ENCODE measurements at places on chromosomes 5 and 9.

DNA sequence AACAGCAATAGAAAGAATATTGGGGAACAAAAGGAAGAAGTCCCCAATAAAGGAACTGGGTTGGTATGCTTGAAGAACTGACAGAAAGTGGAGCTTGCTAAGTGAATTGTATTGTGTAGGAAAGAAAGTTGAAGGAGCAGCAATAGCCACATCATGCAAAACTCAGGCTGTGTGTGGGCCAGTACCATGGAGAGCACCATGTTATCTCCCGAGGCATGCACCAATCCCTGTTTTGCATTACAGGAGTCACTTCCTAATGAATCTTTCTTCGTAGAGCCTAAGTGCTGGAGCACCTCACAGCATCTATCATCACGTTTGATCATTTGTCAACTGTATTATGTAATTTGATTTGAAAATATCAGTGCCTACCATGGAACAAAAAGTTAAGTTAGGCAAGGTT, 137.7 kb upstream of the NMUR2 start:
- no peak for DNase-seq

- DNase-seq, result peak; percentile 22
Measured at GRCh38 chr5:122515709-122516431, 203.8 kb downstream of the SNCAIP start.

GRCh38 chr5:93995126-93995621, 253.8 kb upstream of the POU5F2 start:
- DNase-seq, result peak; percentile 15

GRCh38 chr5:7682379-7682778, 168.6 kb downstream of the CFAP90 start:
- no peak for DNase-seq

DNA sequence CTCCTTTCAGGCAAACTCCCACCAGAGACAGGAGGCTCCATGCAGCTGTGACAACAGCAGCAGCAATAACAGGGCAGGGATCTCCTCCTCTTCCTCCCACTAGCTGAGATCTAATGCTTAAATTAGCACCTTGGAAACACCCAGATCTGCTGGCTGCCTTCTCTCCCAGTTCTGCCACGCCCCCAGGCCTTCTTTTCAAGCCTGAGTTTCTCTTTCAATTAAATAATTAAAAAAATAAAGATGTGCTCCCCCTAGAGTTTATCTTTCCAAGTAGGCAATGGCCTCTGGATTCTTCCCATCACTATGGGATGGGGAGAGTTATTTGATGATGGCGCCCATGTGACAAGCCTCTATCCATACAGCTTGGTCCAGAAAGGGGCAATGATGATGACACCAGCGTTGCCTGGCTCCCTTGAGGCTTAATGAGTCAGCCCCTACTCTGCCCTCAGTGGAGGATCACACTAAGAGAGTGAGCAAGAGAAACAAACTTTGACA, 3.8 kb downstream of the FAM219A start:
- no peak for DNase-seq

DNA sequence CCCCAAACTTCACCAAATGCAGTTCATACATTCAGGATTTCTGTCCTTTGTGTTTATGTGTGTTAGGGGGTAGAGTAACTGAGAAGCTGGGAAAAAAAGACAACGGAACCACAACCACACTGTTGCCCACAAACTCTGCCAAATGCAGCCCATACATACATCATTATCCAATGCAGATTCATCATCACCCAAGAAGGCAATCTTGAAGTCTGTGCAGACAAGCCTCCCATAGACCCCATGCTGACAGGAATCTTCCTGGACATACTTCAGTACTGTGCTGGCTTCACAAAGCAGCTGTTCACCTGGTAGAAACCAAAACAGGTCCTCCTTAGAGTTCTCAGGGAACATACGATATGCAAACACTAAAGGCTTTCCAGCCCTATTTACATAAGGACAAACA, 38.9 kb downstream of the MTMR12 start:
- no peak for DNase-seq

GRCh38 chr5:150321211-150321610, 18.5 kb upstream of the ARSI start:
- DNase-seq, result no peak

DNA sequence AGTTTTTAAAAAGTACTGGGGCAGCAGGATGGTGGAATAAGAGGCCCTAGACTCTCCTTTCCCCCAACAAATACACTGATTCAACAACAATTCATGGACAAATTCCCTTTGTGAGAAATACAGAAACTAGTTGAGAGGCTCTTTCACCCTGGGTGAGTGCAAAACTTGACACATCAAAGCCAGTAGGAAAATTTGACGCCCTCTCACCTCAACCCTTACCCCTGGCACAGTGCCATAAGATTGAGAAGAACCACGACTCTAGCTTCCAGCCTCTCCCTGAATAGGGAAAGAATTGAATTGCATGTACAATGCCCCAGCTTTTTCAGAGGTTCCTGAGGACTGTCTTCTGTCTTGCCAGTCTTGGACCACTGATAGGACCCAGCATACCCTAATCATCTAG, 12.3 kb downstream of the KIF4B start:
- DNase-seq, result no peak

DNA sequence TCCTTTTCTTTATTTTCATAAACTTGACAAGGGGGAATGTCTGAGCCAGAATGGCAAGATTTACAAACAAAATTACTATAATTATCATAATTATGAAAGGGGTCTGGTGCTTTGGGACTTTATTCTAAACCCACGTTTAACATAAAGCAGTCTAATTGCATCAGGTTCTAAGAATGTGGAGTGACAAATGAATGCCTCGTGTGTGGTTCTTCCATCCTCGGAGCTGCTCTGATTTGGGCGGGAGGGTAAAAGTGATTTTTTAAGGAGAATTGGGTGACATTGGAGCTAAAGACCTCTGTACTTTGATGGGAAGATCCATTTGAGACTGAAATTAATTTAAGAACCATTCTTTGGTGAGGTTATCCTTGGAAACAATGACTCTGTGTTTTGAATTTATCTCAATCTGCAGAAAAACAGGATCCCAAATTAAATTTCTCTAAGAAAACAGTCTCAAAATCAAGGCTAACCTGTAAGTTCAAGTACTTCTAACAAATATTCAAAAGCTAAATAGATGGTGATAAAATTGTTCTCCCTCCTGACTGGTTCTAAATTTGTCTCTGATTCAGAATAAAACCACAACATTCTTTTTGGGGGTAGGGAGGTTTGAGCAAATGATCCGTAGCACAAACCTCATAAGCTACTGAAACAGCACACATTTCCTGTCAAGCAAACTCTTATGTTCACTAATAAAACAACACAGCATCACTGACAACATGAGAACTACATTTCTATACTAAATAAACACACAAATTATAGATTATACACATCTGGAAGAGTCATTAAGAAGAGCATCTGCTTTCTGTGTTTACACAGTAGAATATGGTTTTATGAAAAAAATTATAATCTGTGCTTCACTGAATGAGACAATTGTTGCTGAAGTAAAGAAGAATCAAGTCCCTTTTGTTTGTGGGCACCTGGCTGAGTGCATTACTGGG, 85.5 kb downstream of the DCP2 start:
- DNase-seq, result peak; percentile 60

- no peak for DNase-seq
Measured at GRCh38 chr5:56168066-56168478, 65.1 kb downstream of the ANKRD55 start.

DNA sequence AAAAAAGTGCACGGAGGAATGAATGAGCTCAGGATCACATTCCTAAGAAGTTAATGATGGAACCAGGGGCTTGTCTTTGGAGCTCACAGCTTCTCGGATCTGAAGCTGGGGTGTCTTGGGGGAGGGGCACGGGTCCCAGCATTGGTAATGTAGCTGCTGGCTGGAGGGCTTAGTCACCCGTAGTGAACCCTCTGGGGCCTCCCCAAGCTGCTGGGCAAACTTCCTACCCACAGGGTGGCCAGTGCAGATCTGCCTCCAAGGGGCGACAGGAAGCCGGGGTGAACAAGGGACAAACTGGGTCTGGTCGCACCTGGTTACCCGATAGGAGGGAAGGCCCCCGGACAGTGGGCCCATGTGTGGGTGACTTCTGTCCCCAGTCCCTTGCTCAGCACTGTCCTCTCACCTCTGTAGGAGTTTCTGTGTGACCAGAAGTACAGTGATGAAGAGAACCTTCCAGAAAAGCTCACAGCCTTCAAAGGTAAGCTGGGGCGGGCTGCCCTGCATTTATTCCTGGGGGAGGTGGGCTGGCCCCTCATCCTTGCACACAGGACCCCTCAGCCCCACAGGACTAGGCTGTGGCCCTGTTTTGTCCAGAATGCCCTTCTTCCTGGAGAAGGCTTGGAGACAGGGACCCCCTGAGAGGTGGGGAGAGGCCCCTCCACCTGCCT, 14.1 kb upstream of the NUP214 start:
- no peak for DNase-seq

DNA sequence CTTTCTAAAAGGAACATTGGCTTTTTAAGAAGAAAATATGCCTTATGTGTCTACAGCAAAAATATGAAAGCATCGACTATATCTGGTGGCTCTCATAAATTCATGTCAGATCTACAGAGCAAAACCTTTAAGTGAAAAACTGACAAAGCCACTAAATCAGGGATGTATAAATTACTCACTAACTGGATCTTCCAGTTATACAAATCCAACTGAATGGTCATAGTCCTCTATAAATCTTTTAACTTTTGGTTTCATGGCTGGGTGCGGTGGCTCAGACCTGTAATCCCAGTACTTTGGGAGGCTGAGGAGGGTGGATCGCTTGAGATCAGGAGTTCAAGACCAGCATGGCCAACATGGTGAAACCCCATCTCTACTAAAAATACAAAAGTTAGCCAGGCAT, 29.2 kb upstream of the GZMA start:
- no peak for DNase-seq

GRCh38 chr9:131546336-131547084, 1.2 kb downstream of the PRRT1B start:
- DNase-seq, result no peak

DNA sequence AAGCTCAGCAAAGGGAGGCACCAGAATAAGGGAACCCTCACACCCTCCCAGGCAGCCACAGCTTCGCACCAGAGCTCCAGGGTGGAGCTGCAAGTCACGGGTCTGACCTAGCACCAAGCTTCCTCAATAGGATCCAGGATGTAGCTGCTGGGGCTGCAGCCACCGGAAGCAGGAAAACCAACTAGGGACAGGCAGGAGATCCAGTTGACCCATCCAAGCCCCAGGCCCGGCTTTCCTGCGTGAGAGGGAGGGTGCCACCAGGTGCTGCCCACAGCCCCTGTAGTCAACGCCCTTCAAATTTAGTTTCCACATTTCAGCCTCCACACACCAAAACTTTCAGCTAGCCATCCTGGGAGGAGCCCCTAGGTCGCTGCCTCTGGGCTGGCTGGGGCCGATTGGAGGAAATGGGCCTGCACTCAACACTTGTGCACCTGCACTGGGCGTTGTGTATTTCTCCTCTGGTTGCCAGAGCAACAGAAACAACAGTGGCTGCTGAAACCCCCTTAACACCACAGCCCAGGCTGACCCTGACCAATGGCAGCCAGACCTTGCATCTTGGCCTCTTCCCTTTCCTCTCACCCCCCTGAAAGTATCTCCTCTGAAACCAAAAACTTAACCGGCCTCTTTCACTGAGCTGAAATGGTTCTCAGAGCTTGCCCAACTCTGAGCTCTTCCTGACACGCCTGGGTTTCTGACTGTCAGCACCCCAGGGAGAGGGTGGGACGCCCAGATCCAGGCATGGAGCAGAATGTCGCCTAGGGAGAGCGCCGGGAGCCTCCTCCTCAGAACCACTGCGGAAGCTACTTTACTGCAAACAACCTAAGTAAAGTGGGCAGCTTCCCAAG, 226.5 kb upstream of the MAP3K1 start:
- peak; percentile 51 for DNase-seq

GRCh38 chr9:100639854-100640253, 62.0 kb downstream of the CAVIN4 start:
- no peak for DNase-seq

GRCh38 chr5:162817364-162817763, 620.0 kb upstream of the CCNG1 start:
- DNase-seq, result no peak

- DNase-seq, result no peak
Measured at GRCh38 chr9:3244963-3245653, 280.7 kb downstream of the RFX3 start.

DNA sequence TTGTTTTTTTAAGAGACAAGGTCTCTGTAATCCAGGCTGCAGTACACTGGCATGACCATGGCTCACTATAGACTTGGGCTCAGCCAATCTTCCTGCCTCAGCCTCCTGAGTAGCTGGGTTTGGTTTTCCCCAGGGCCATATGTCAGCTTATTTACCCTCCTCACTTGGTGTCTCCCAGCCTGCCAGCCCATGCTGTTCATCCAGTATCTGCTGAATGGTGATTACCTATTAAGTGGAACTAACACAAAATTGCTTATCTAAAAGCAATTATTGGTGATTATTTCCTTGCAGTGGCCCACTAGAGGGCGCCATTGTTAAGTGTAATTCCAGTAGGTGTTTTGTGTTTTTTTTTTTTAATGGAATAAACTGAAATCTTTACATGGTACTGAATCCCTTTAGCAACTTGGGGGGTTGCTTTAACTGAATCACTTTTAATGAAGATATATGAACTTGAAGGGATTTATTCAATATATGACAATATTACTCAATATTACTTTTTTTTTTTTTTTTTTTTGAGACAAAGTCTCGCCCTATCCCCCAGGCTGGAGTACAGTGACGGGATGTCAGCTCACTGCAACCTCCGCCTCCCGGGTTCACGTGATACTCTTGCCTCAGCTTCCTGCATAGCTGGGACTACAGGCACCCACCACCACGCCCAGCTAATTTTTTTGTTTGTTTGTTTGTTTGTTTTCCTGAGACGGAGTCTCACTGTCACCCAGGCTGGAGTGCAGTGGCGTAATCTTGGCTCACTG, 13.8 kb downstream of the EXOSC2 start:
- DNase-seq, result peak; percentile 67

DNA sequence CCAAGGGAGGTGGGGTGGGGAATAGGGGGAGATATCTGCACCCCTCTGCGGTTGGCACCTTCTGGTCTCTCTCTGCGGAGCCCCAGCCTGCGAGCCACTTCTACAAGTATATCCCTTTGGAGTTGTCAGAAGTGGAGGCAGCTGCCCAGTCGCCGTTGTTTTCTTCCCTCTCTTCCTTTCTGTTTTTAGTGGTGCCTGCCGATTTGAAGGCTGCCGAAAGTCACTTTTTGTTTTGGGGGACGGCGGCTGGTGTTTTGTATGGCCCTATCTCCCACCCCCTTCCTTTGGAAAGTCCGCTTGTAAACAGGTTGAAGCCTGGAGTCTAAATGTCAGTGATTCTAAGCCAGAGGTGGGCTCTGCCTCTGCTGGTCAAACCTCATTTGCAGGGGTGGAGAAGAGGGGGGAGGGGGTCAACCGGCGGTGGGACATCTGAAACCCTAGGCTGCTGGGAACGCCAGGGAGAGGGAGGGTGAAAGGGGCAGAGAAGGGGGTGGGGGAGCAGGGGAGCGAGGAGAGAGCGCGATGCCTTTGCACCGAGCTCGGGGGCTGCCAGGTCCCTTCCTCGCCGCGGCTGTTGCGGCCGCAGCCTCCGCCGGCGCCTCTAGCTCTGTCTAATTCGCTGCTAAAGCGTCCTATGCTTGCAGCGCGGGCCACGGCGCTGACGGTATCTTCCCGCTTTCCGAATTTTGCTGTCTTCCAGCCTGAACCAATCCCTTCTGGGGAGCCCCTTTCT, at the start of gene FGF10:
Gene FGF10, minus strand, starts transcription at position 331 of the 733 bp plus-strand sequence. CDS start 738 bp downstream, outside the sequence.
- DNase-seq, result no peak

Data from Jurkat, Clone E6-1 (cell line).